ENCODE measurements at places on chromosomes 12 and 14.

GRCh38 chr12:113486722-113487121, 15.1 kb upstream of the LHX5 start:
- no peak for DNase-seq

GRCh38 chr12:7096979-7097378, 4.7 kb upstream of the C1R start:
- DNase-seq = no peak

- DNase-seq = no peak
Measured at GRCh38 chr14:47619392-47619791, 56.0 kb downstream of the MDGA2 start.

DNA sequence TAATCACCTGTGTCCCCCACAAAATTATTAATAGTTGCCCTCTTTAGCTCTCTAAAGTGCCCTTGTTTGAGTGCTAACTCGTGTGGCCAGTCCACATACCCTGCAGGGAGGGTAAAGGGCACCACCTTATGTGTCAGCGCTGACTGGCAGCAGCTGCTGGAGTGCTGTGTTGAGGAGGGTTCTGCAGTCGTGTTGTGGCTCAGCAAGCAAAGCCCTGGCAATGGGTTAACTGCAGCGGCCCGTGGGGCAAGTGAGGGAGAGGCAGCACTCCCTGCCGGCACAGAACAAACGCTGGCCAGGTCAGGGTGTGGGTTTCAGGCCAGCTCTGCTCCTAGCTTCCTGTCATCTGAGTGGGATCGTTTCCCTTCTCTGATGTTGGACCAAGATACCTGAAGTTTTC, 369.8 kb downstream of the CACNA1C start:
- DNase-seq = no peak

- DNase-seq = peak; percentile 56
Measured at GRCh38 chr14:91870001-91870400, 2.7 kb upstream of the TC2N start.

- no peak for DNase-seq
Measured at GRCh38 chr14:105317546-105317945, 3.0 kb downstream of the PACS2 start.
